ENCODE measurements at places on chromosomes 1 and 21.

- no peak for DNase-seq
Measured at GRCh38 chr1:48675251-48675650, 101.4 kb downstream of the BEND5 start.

GRCh38 chr21:36477559-36477958 lies 2.4 kb downstream of the CLDN14 start:
- DNase-seq = no peak

- DNase-seq = peak; percentile 43
Measured at GRCh38 chr21:25171438-25171837, 435.8 kb downstream of the MRPL39 start.

GRCh38 chr1:78408192-78408591 lies 82.6 kb upstream of the PTGFR start:
- no peak for DNase-seq

- no peak for DNase-seq
Measured at GRCh38 chr1:40768146-40768990, 15.2 kb upstream of the KCNQ4 start.
